ENCODE measurements at places on chromosomes 6 and 20.

- no peak for DNase-seq
Observed at GRCh38 chr6:40688214-40688761, 101.1 kb upstream of the LRFN2 start.

- peak; percentile 19 for DNase-seq
Observed at GRCh38 chr6:136609873-136610706, 59.9 kb upstream of the MAP7 start.

DNA sequence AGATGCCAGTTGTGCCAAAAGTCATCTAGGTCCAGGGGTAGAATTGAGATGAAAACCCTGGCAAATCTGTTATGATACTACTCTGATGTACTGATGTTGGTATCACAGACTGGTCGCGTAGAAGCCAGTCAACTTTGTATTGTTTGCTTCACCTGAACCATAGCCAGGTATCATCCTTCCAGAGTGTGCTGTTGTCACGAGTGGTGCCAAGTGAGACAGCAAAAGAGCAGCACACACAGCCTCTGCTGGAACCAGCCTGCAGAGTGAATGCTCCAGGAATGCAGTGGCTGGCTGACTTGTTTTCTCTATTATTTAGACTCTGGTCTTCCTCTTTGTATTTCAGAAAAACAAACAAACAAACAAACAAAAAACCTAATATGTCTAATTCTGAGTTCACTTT, 209.5 kb upstream of the HEY2 start:
- no peak for DNase-seq

GRCh38 chr6:133891149-133891926, 2.4 kb downstream of the TCF21 start:
- no peak for DNase-seq

DNA sequence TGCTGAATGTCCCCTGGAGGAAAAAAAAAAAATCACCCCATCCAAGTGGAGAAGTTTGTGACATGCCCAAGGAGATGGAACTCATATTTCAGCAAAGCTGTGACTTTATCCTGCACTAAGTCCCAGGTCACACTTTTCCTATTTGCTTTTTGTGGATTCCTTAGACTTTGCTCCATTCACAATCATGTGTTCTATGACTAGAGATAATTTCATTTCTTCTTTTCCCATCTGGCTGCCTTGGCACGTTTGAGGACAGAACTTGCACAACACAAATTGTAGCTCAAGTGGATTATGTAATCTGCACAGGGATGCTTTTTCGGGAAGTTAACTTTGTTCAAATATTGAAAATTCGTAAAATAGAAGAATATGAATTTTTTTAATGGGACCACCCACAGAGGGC, 100.7 kb upstream of the PTPN1 start:
- no peak for DNase-seq

- DNase-seq: no peak
Observed at GRCh38 chr20:31673943-31674463, 36.3 kb downstream of the COX4I2 start.

DNA sequence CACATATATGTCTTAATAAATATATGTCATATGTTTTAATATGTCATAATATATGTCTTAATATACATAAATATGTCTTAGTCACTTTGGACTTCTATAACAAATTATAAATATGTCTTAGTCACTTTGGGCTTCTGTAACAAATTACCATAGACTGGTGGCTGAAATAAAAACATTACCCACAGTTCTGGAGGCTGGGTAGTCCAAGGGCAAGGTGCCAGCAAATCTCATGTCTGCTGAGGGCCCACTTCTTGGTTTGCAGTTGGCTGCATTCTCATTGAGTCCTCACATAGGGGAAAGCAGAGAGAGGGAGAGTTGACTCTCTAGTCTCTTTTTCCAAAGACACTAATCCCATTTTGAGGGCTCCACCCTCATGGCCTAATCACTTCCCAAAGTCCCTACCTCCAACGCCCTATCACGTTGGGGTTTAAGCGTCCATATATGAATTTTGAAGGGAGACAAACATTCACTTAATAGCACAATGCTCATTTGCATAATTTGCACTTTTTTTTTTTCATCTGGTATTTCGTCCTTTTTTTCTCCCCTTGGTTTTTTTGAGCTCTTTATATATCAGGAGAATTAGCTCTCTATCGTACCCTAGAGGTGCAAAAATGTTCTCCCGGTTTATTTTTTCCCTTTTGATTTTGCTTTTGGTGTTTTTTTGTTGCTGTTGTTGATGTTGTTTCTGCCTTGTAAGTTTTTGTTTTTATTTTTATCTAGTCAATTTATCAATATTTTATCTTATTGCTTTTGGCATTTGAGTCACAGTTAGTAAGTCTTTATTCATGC, 266.4 kb downstream of the PLCB1 start:
- no peak for DNase-seq

- DNase-seq: no peak
Observed at GRCh38 chr6:111631018-111631417, 25.3 kb upstream of the TRAF3IP2 start.

- DNase-seq: no peak
Observed at GRCh38 chr6:65642776-65643175, 64.2 kb downstream of the EYS start.

Data from NCI-H510A (cell line).